ENCODE measurements at places on chromosomes 1 and 21. TPM values are rescaled to one million over a fixed set of nuclear protein-coding genes. Genes with fewer than 3 reads are reported as not detected.

The KCNJ9 gene
- not detected for total RNA-seq

The TSTD1 gene
- total RNA-seq = 93.3 TPM

DNA sequence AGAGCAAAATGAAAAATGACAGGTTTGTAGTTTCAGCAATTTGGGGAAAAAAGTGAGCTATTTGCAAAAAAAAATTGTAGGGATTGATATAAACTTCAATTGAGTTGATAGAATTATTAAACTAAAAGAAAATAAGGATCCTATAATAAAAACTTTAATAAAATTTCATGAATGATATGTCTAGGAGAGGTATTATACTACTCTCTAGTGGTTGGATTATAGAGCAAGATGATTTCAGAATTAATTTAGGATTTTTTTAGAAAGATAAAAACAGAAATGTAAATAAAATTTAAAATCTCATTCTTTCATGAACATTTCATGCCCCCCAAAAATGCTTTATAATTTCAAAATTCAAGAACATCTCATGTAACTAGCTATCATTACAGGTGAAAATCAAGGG, 430.4 kb downstream of the DSCAM start:
- no peak for DNase-seq

- DNase-seq = no peak
Measured at GRCh38 chr1:197521118-197521739, 253.2 kb downstream of the CRB1 start.

GRCh38 chr1:8866173-8866791, 12.2 kb downstream of the ENO1 start:
- DNase-seq = no peak

The SPAG17 gene
- total RNA-seq = 3.1 TPM

The TINAGL1 gene
- total RNA-seq = 64.6 TPM

The SLC30A10 gene
- 0.30 TPM for total RNA-seq

The DNAJC6 gene
- total RNA-seq = 3.5 TPM

- no peak for DNase-seq
Measured at GRCh38 chr1:70916034-70916427, 131.6 kb downstream of the PTGER3 start.

DNA sequence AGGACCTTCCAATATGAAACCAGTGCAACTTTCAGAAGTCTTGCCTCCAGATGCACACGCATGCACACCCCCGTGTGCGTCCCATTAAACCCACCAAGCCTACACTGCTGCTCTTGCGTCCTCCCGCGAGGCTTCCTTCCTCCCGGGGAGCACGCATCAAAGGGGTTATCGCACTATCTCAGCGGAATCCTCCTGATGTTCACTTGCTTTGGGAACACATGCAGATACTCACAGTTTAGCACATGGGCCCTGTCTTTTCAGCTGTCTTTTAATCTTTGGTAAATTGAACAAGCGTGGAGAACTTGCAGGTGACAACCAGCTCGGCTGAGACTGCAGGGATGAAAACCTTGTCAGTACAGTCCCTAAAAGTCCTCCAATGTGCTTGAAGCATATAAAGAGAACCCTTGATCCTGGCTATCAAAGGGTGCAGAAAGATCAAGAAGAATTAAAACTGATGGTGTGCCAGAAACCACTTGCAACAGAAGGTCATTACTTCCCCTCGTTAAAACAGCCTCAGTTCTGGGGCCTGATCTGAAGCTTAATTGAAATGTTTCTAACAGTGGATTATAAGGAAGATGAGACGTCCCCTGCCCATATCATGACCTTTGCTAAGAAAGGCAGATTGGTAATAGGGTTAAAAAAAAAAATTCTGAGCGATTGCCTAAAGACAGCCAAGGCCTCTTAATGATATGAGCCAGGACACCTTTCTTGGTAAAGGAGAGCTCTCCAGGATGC, 149.4 kb upstream of the LMO4 start:
- no peak for DNase-seq

GRCh38 chr1:17834561-17835100, 79.5 kb downstream of the ACTL8 start:
- DNase-seq = no peak

Measured in suprapubic skin (tissue), 4 donors.